ENCODE measurements at places on chromosomes 4 and X.

- no peak for DNase-seq
- H3K27me3 ChIP-seq = no peaks in the 10 kb centered on the region
- H3K4me1 ChIP-seq = peaks cover 3% of the 10 kb centered on the region
- H3K4me3 ChIP-seq = no peak overlapping the region
- no peaks in the 10 kb centered on the region for H3K36me3 ChIP-seq
- H3K27ac ChIP-seq = no peak overlapping the region
These were observed 47.3 kb downstream of the PDE5A start for GRCh38 chr4:119581190-119581873.

DNA sequence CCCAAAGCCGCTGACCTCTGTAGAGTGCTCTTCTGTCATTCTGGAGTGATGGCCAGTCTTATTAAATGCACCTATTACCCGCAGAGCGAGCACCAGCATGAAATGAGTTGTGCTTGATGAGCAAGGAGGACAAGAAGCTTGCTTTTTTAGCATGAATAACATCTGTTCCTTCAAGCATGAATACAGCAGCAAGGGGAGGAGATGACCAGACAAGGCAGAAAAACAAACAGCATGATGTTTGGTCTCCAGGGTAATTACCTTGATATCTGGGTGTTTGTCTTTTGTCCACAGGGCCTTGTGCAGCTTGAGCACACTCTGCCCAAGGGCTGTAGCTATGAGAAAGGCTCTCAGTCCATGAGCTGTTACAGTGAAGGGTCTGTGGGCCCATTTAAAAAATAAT, 324.8 kb upstream of the DDX53 start:
- H3K4me3 ChIP-seq = no peak overlapping the region
- no peak overlapping the region for H3K27ac ChIP-seq
- no peaks in the 10 kb centered on the region for H3K36me3 ChIP-seq
- H3K27me3 ChIP-seq = peaks cover 2% of the 10 kb centered on the region
- no peak for DNase-seq

GRCh38 chr4:118981171-118981838, 92.7 kb downstream of the SYNPO2 start:
- no peak overlapping the region for H3K4me3 ChIP-seq
- no peak for DNase-seq
- no peak overlapping the region for H3K27ac ChIP-seq
- no peaks in the 10 kb centered on the region for H3K27me3 ChIP-seq
- no peaks in the 10 kb centered on the region for H3K36me3 ChIP-seq
- H3K4me1 ChIP-seq = peaks cover 8% of the 10 kb centered on the region

DNA sequence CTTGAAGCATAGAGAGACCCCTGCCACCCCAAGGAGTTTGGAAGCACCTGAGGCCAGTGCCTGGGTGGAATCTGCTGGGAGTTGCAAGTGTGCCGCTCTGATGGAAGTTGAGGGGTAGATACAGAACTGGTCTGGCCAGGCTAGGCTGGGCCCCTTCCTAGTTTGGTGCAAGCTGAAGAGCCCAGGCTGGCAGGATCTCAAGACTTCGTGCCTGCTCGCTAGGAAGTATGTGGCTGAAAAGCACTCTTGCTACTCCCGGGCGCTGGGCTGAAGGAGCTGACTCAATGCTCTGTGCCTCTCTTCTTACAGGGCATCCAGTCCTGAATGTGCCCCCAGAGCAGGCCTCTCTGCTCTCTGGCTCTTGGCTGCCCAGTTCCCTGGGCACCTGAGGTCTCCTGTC, 51.7 kb upstream of the PJA1 start:
- peak; percentile 33 for DNase-seq
- H3K27ac ChIP-seq = peak overlapping the region; percentile 23
- no peaks in the 10 kb centered on the region for H3K36me3 ChIP-seq
- peaks cover 36% of the 10 kb centered on the region for H3K27me3 ChIP-seq

- no peak overlapping the region for H3K4me3 ChIP-seq
- H3K4me1 ChIP-seq = no peaks in the 10 kb centered on the region
- no peak overlapping the region for H3K27ac ChIP-seq
- DNase-seq = no peak
- H3K36me3 ChIP-seq = no peaks in the 10 kb centered on the region
These were observed 961.8 kb downstream of the SH3BGRL start for GRCh38 chrX:82163701-82164100.

GRCh38 chr4:147793569-147794313, 61.9 kb downstream of the ARHGAP10 start:
- H3K4me3 ChIP-seq = no peak overlapping the region
- peak overlapping the region; percentile 57 for H3K27ac ChIP-seq
- no peaks in the 10 kb centered on the region for H3K27me3 ChIP-seq

DNA sequence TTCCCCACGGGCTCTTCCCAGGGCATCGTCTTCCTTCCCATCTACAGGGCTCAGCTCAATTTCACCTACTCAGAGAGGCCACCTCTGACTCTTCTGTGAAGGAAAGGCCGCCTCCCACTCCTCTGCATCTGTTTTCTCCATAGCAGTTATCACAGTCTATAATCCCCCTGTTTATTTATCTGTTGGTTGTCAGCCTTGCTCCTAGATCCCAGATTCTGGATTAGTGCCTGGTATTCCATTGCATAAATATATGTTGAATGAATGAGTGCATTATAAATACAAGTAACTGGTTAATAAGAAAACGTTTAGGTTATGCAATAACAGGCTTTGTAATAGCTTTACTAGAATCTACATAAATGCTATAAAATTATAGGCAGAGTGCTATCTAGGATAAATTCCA, 52.9 kb downstream of the NSG1 start:
- no peak for DNase-seq
- no peak overlapping the region for H3K27ac ChIP-seq
- peaks cover 18% of the 10 kb centered on the region for H3K36me3 ChIP-seq
- H3K4me3 ChIP-seq = no peak overlapping the region
- H3K27me3 ChIP-seq = no peaks in the 10 kb centered on the region

DNA sequence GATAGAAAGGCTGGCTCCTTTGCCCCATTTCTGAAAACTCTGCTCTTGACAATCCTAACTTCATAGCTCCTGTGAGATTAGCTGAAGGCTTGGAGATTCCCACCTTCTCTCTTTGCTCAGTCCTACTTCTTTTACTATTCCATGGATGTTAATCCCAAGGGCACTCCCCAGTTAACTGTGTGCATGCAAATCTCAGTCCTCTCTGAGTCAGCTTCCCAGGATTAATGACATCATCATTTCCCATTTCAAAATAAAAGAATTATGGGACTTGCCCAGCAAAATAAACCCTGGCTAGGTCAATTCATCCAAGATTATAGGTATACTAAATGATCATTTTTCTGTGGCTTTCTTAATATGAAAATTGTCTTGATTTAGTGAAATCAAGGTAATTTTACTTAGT, 328.6 kb upstream of the NR3C2 start:
- no peak for DNase-seq
- H3K4me1 ChIP-seq = no peaks in the 10 kb centered on the region
- H3K27ac ChIP-seq = no peak overlapping the region
- no peak overlapping the region for H3K4me3 ChIP-seq

- H3K27ac ChIP-seq = no peak overlapping the region
- no peak overlapping the region for H3K4me3 ChIP-seq
- no peaks in the 10 kb centered on the region for H3K36me3 ChIP-seq
- H3K27me3 ChIP-seq = peaks cover 3% of the 10 kb centered on the region
- DNase-seq = no peak
These were observed 237.5 kb upstream of the DIAPH2 start for GRCh38 chrX:96447161-96447560.

GRCh38 chr4:955931-956381, 17.4 kb downstream of the DGKQ start:
- no peaks in the 10 kb centered on the region for H3K27me3 ChIP-seq
- peaks cover 11% of the 10 kb centered on the region for H3K4me1 ChIP-seq
- no peak overlapping the region for H3K27ac ChIP-seq
- peaks cover 27% of the 10 kb centered on the region for H3K36me3 ChIP-seq
- DNase-seq = no peak
- H3K4me3 ChIP-seq = no peak overlapping the region

DNA sequence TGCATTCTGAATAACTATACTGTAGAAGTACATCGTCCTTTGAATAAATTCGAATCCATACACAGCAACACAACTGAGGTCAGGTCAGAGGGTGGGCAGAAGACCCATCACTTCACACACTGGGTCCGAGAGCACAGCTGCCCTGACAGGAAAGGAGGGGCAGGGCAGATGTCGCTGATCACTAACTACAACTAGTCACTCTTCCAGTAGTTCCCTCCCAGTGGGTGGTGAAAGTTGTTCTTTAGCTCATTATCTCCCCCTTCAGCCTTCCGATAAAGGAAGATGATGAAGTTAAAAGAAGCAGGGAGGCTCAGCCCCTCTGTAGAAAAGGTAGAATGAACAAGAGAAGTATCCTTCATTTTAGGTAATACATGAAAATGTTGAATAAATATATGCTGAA, 278.9 kb downstream of the INPP4B start:
- H3K27me3 ChIP-seq = no peaks in the 10 kb centered on the region
- no peak overlapping the region for H3K27ac ChIP-seq
- no peaks in the 10 kb centered on the region for H3K4me1 ChIP-seq

- no peaks in the 10 kb centered on the region for H3K27me3 ChIP-seq
- no peak overlapping the region for H3K4me3 ChIP-seq
- H3K4me1 ChIP-seq = peaks cover 4% of the 10 kb centered on the region
- no peak overlapping the region for H3K27ac ChIP-seq
These were observed 37.3 kb upstream of the GK2 start for GRCh38 chr4:79445371-79445781.

GRCh38 chr4:146646593-146647325, 8.1 kb downstream of the POU4F2 start:
- H3K27me3 ChIP-seq = peaks cover 57% of the 10 kb centered on the region
- no peak for DNase-seq

GRCh38 chr4:14091531-14091930, 464.0 kb upstream of the BOD1L1 start:
- no peak overlapping the region for H3K27ac ChIP-seq
- H3K4me3 ChIP-seq = no peak overlapping the region
- H3K36me3 ChIP-seq = no peaks in the 10 kb centered on the region
- no peaks in the 10 kb centered on the region for H3K4me1 ChIP-seq
- H3K27me3 ChIP-seq = no peaks in the 10 kb centered on the region

GRCh38 chr4:147723326-147723725, 8.6 kb upstream of the ARHGAP10 start:
- no peak overlapping the region for H3K4me3 ChIP-seq
- no peaks in the 10 kb centered on the region for H3K36me3 ChIP-seq
- H3K4me1 ChIP-seq = no peaks in the 10 kb centered on the region
- DNase-seq = no peak

- H3K4me3 ChIP-seq = no peak overlapping the region
- DNase-seq = peak; percentile 71
- H3K36me3 ChIP-seq = no peaks in the 10 kb centered on the region
- H3K4me1 ChIP-seq = no peaks in the 10 kb centered on the region
- H3K27me3 ChIP-seq = peaks cover 31% of the 10 kb centered on the region
These were observed 187.0 kb upstream of the S100G start for GRCh38 chrX:16462912-16463311.

Data from muscle of leg (tissue), 16 donors.